ENCODE measurements at places on chromosomes 2 and 18.

DNA sequence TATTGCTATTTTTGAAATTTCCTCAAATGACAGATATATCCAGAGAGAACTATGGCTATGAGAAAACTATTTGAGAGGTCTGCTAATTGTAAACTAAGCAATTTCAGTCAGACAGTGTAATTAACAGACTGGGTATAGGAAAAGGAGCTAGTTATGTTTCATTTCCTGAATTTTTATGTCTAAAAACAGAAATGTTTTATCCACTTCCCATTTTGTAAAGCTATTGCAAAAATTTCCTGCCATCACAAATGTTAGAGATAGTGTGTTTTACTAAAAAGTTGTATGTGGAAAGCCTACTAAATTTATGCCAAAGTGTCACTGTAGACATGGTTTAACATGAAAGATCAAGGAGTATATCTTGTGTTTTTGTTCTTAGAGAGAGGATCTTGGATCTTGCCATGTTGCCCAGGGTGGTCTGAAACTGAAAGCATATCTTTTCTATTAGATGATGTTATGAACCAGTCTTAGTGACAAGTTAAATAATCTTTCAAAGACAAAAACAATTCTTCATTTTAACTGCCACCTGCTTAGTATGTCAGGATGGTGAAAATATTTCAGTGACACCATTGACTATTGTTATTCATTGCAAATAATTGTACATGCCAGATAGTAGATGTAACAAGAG is 40.5 kb upstream of the ITPRID2 start:
- no peak for DNase-seq

- DNase-seq, result no peak
These were observed 16.3 kb downstream of the IGFBP5 start for GRCh38 chr2:216678813-216679657.

DNA sequence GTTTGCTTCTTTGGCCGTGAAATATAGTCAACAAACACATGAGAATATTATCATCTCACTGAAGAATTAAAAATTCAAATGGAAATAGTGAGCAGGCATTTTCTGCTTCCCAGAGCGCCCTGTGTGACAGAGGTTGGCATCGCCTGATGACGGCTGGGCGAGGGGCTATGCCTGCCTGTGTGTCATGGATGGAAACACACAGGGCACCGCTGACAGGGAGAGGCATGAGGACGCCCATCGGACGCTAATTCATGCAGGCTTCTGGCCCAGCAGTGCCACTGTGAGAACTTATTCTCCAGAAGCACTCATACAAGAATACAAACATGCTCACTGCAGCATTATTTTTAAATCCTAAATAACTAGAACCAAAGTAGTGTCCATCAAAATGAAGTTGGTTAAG is 61.4 kb upstream of the OTOS start:
- no peak for DNase-seq

- no peak for DNase-seq
These were observed 124.8 kb downstream of the PHLPP1 start for GRCh38 chr18:62839874-62840713.

DNA sequence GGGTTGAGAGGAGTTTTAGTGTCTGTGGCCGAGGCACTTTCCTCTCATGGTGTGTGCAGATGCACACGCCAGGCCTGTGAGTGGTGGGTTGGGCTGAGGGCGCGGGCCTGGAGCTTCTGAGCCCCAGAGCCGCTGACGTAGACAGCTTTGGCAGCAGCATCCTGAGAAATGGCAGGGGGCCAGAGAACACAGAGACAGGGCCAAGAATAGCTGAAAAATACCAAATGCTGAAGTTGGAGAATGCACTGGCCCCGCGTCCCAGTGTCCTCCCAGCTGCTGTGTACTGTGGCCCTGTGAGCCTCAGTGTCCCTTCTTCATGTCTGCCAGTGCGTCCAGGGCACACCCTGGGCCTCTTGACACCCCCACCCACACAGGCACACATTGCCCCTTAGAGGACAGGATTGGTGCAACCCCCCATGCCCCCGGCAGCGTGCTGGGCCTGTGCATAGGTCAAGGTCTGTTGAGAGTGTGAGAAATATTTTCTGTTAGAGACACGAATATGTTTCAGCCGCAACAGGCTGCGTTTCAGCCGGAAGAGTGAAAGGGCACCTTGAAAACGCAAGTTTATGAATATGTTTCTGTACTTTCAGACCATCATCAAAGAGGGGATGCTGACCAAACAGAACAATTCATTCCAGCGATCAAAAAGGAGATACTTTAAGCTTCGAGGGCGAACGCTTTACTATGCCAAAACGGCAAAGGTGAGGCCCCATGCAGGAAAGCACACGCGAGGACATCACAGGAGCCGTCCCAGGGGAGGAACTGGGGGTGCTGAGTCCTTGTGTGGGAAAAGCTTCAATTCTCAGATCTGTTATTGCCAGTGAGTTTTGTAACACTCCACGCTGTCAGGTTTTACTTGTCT is 33.6 kb downstream of the DGKD start:
- DNase-seq, result no peak

- no peak for DNase-seq
These were observed 96.1 kb downstream of the IRS1 start for GRCh38 chr2:226703514-226703913.

- no peak for DNase-seq
These were observed 64.3 kb downstream of the RHOB start for GRCh38 chr2:20511130-20511529.

DNA sequence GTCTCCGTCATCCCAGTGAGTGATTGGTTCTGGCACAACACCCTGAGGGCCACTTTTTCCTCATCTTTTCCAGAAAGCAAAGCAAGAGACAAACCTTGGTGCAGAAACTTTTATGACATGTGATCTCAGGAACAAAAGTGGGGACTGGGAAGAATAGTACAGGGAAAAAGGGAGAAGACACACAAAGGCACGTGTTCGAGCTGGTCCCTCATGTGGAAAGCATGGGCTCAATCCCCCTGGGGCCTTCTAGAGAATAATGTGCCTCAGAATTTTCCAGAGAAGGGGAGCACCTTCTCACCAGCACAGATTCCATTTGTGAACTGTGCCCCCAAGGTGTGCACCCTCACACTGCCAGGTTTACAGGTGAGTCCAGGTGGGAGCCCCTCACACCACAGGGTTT is 312.6 kb downstream of the FBXO15 start:
- DNase-seq, result no peak

DNA sequence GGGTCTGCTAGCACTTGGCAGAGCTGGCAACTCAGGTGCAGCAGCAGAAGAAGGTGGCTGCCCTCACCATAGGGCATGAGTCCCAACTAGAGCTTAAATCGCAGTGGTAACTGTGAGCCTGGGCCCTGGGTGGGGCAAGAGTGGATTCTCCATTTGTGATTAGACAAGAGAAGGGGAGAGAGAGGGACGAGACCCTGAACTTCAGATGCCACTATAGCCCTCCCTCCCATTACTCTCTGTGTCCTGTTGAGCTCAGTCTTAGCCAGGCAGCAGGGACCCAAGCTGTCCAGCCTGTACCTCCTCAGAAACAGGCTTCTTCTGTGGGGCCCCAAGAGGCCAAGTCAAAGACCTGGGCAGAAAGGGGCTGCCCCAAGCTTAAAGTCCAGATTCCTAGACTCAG is 69.7 kb upstream of the B3GNT7 start:
- DNase-seq, result no peak

DNA sequence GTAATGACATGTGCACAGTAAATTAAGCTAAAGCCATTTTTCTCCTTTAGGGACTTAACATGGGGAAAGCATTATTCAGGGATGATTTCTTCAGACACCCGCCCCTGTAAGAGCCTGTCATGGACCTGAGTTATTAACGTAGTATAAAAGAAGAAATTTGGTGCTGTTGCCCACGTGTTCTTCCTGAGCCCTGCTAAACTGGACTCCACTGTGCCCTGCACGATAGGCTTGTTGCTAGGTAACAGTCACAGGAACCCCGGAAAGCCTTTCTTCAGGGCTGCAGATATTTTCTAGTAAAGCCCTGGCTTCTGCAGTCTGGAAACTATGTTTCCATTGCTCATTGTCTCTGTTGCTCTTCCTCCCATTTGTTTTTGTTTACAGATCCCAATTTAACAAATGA is 157.9 kb downstream of the LRRC30 start:
- DNase-seq, result no peak

DNA sequence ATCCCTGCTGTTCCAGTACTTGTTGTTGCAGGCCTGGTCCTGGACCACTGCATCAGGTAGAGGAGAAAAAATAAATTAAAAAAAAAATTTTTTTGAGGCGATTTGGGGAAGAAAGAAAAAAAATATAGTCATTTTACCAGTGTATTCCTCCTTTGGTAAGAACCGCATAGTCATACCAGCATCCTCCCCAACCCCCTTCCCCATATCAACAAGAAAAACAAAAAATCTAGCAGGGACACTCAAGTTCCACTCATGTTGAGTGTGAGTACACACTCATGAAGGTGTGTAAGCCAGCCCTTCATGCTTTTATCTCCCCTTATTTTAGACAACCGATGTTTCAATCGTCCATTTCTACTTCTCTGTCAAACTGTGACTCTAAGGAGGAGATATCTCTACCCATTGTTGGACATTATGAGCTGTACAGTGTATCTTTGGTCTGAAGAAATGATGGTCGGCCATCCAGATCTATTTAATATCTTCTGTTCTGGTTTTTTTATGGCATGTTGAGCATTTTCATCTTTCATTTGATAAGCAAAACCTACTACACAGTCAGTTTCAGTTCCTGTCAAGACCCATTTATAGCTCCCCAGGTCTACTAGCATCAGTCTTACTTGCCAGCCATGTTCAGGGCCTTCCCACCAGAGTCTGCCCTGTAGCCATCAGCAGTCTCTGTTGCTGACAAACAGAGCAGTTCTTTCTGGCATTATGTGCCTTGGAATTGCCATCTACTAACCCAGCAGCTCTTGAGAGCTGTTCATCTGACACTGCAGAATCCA is 20.0 kb downstream of the ELP2 start:
- DNase-seq, result no peak

DNA sequence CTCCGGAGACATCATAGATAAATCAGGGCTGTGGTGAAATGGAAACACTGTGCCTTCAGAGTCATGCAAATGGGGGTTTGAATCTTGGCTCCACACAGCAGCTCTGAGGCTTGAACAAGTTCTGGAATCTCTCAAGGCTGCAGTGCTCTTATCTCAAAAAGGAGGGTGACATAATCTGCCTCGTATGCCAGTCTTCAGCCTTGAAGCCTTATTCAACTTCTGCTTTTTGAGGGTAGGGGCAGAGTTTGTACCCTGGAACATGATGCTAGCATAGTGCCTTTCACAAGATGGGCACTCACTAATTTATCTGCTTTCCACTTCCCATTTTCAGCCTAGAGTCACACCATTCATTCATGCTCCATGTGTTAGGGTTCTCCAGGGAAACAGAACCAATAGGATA is 42.3 kb downstream of the GATA6 start:
- DNase-seq, result no peak

DNA sequence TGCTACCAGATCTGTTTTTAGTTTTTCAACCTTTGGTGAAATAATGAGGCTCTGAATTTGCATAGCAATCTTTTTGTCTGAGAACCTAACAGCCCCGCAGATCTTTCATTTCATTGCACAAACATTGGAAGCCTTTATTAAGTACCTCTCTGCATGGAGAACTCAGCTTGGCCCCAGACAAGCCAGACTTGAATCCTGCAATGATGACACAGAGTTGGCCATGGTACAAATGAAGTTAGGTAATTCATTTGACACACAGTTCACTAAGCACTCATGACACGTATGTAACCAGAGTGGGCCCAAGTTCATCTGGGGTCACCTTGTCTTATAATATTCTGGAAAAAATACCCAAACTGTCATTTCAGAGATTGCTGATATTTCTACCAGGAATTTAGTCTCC is 439.1 kb upstream of the ID2 start:
- DNase-seq, result no peak

- DNase-seq, result no peak
These were observed 20.4 kb downstream of the MBP start for GRCh38 chr18:77111951-77112746.

GRCh38 chr2:162301151-162301804 is 17.2 kb downstream of the IFIH1 start:
- DNase-seq, result peak; percentile 9

- DNase-seq, result no peak
These were observed 41.1 kb downstream of the LIMS1 start for GRCh38 chr2:108575132-108575966.

GRCh38 chr2:74138600-74139323 is 8.9 kb downstream of the BOLA3 start:
- no peak for DNase-seq

DNA sequence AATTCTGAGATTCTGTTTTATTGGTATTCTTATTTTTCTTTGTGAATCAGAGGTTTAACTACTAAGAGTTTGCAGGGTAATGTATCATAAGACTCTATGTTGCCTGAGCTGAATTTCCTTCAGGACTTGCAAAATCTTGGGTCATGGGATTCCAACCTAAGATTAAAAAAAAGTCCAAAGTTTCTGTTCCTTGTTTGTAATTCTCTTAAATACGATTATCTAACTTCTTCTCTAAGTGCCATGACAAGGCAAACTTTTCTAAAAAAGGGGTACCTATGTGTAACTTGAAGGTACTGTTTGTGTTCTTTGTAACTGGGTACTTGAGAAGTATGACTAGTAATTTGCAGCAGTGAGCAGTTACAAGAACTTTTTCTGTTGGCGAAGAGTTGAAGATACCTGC is 181.3 kb upstream of the ZEB2 start:
- DNase-seq, result no peak

- DNase-seq, result no peak
These were observed 103.2 kb upstream of the SMIM21 start for GRCh38 chr18:75530566-75531211.

GRCh38 chr2:137888845-137889244 is 75.4 kb upstream of the HNMT start:
- DNase-seq, result peak; percentile 35

DNA sequence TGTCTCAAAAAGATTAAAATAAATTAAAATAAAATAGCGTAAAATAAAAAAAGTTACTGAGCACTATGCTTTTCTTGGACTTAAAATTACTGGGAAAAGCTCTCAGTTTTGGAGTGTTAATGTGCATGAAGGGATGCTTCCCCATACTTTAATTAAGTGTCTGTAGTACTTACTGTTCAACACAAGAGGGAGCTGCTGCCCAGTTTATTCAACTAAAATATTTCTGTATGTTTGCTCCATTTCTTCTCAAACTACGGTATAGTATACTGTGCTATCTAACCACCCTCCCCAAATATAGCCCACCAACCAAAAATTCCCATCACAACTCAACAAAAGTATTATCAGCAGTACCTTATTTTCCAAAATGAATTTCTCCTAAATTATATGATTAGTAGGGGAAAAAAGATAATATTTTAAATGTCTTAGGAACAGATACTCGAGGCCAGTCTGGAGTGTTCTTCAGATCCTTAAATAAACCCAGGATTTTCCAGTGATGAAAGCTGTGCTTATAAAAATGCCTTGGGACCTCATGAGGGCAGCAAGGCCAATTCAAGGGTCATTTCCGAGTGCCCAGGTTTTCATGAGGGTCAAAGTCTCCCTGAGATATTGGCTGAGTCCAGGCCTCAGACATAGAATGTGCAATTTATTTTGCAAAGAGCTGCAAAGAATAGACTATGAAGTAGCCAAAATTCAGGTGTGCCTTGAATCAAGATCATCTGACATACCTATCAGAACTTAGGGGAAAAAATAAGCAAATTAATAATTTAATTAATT is 64.1 kb downstream of the CHRNA1 start:
- no peak for DNase-seq

GRCh38 chr18:44759925-44760342 is 79.2 kb downstream of the SETBP1 start:
- DNase-seq, result no peak

Data from PC-9 (cell line).